Neural progenitor cell (in vitro differentiated cells): ENCODE measurements at places on chromosomes 2 and 18. TPM values are rescaled to one million over a fixed set of nuclear protein-coding genes. Genes with fewer than 3 reads are reported as not detected.

The SLC16A14 gene
- total RNA-seq = 10.8 and 12.4 TPM in 2 replicates

DNA sequence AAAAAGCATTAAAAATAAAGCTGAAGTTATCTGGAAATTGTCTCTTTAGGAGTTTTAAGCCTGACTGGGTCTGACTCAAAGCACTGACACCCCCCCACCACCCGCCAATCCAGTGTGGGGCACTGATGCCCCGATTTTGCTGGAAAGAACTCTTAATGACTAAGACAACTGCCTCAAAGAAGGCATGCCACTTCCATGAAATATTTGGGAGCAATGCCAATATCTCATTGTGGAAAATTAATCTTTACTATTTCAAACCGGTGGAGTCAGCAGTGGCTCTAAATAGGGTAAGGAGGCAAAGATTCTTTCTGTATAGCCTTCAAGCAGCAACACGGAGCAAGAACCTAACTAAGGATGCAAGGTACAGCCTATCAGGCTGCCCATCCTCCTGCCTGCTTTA is 4.5 kb downstream of the FKBP7 start:
- no peaks in the 10 kb centered on the region for H3K36me3 ChIP-seq
- no peak overlapping the region for H3K27ac ChIP-seq
- no peaks in the 10 kb centered on the region for H3K27me3 ChIP-seq
- peaks cover 8% of the 10 kb centered on the region for H3K4me1 ChIP-seq

DNA sequence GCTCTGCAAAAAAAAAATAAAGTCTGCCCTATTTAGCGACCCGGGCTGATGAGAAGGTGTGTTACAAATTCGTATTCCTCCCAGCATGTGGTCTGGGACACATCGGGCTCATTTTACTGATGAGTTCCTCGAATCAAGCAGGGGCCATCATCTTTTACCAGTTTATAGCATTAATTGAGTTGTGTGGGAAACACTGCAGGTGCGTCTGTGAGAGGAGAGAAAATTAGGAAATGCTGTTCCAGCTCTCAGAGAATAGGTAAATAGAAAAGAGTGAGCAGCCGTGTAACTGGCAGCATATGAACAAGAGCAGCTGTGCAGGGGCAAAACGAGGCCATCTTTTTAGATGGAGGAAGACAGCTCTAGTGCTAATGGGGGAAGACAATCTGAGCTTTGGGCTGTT is 216.7 kb downstream of the SETBP1 start:
- no peak overlapping the region for H3K4me3 ChIP-seq
- no peaks in the 10 kb centered on the region for H3K36me3 ChIP-seq
- no peak for DNase-seq

DNA sequence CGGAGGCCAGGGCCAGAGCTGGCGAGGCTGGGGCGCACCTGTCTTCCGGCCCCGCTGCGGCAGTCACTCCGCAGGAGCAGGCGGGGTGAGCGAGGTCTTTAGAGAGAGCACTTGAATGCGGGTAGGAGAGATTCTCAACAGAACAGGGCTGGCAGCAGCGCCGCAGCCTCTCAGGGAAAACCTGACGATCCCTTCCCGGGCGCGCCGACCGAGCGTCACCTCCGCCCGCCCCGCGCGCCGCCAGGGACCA is 526 bp downstream of the PRKRA start:
- DNase-seq = no peak
- peak overlapping the region; percentile 99 for H3K27ac ChIP-seq
- peak overlapping the region; percentile 81 for H3K4me3 ChIP-seq
- H3K27me3 ChIP-seq = no peaks in the 10 kb centered on the region

GRCh38 chr2:84526562-84526961 is 10.3 kb downstream of the DNAH6 start:
- H3K27me3 ChIP-seq = no peaks in the 10 kb centered on the region
- DNase-seq = no peak
- H3K27ac ChIP-seq = no peak overlapping the region
- H3K4me1 ChIP-seq = no peaks in the 10 kb centered on the region

DNA sequence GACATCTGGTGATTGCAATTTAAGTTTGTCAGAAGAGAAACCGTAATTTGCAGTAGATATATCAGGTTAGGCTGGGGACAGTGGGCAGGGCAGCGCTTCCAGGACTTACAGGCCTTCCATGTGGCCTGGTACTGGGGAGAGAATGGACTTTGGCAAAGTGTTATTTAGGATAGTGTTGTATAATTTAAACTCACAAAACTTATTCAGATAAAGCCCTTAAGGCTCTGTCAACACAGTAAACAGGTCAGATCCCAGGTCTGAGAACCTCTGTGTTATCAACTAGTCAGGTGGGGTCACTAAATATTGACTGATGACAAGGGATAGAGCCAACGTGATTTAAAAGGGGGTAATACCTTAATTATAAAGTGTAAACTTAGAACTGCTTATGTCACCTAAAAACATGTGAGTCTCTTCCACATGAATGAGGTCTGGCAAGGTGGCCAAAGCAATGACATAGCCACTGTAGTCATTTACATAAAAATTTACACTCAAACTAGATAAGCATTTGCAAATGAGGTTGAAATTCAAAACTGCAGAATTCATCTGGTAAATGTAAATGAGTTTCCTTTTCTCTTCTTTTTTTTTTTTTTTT is 80.2 kb upstream of the DNMT3A start:
- H3K27ac ChIP-seq = no peak overlapping the region
- H3K27me3 ChIP-seq = no peaks in the 10 kb centered on the region
- H3K36me3 ChIP-seq = no peaks in the 10 kb centered on the region
- no peak for DNase-seq

DNA sequence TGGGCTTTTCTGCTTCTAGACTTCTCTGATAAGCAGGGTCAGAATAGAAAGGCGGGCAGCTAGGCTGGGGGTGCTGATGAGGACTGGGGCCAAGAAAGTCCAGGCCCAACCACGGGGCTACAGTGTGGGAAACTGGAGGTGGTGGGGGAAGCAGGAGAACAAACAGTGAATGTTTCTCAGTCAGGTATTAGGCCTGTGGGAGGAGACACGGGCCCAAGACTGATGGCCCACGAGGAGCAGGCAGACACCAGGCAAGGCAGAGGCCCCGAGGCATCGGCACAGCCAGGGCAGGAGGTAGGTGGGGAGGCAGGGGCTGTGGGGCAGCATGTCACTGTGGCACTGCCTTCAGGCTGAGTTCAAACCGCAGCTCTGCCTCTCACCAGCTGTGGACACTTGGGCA is 40.7 kb downstream of the KCNIP3 start:
- no peaks in the 10 kb centered on the region for H3K36me3 ChIP-seq
- H3K4me3 ChIP-seq = no peak overlapping the region
- DNase-seq = no peak
- no peak overlapping the region for H3K27ac ChIP-seq

- H3K27ac ChIP-seq = no peak overlapping the region
- no peaks in the 10 kb centered on the region for H3K36me3 ChIP-seq
- no peaks in the 10 kb centered on the region for H3K27me3 ChIP-seq
- no peak overlapping the region for H3K4me3 ChIP-seq
- H3K4me1 ChIP-seq = no peaks in the 10 kb centered on the region
- peak; percentile 64 for DNase-seq
Observed at GRCh38 chr2:75064691-75065396, 106.4 kb downstream of the POLE4 start.

GRCh38 chr2:62596061-62596921 is 90.3 kb upstream of the TMEM17 start:
- no peaks in the 10 kb centered on the region for H3K27me3 ChIP-seq
- H3K4me1 ChIP-seq = no peaks in the 10 kb centered on the region
